ENCODE measurements at places on chromosomes 13 and 19. TPM values are rescaled to one million over a fixed set of nuclear protein-coding genes. Genes with fewer than 3 reads are reported as not detected.
A peak's percentile ranks its signal among the peaks of the same experiment; 100 is the strongest.

- H3K27ac ChIP-seq: no peak within 1 kb of the TSS
- H3K27me3 ChIP-seq: peaks cover 53% of the 10 kb centered on the region
- peaks cover 44% of the 10 kb centered on the region for H3K4me1 ChIP-seq
These were observed at the start of gene SHANK1 for GRCh38 chr19:50719566-50719965. Gene SHANK1 (minus strand): TSS chr19:50719802. CDS start chr19:50716919, 2,883 bp downstream.

DNA sequence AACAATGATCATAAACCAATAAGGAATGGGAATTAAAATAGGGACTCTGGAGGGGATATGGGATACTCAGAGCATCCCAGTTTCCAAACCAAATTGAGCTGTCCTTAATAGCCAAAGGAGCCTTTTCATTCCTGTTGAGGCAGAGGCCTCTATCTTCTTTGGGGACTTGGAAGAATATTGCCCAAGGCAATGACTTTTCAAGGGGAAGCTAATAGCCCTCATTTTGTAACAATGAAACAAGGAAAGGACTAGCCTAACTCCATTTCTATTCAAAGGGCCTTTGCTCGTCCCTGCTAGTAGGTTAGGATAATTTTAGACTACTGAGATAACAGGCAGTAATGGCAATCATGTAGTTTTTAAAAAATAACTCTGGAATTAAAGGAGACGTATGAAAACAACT is 789.8 kb upstream of the SLITRK5 start:
- H3K27me3 ChIP-seq: peaks cover 85% of the 10 kb centered on the region
- no peak overlapping the region for H3K4me3 ChIP-seq
- DNase-seq: peak; percentile 82
- no peaks in the 10 kb centered on the region for H3K36me3 ChIP-seq
- no peak overlapping the region for H3K27ac ChIP-seq

The KLC3 gene
- total RNA-seq: 6.4 TPM

GRCh38 chr19:44585371-44586133 is 27.8 kb upstream of the IGSF23 start:
- no peaks in the 10 kb centered on the region for H3K27me3 ChIP-seq
- no peaks in the 10 kb centered on the region for H3K36me3 ChIP-seq
- DNase-seq: no peak
- H3K4me1 ChIP-seq: no peaks in the 10 kb centered on the region
- H3K4me3 ChIP-seq: no peak overlapping the region
- no peak overlapping the region for H3K27ac ChIP-seq

DNA sequence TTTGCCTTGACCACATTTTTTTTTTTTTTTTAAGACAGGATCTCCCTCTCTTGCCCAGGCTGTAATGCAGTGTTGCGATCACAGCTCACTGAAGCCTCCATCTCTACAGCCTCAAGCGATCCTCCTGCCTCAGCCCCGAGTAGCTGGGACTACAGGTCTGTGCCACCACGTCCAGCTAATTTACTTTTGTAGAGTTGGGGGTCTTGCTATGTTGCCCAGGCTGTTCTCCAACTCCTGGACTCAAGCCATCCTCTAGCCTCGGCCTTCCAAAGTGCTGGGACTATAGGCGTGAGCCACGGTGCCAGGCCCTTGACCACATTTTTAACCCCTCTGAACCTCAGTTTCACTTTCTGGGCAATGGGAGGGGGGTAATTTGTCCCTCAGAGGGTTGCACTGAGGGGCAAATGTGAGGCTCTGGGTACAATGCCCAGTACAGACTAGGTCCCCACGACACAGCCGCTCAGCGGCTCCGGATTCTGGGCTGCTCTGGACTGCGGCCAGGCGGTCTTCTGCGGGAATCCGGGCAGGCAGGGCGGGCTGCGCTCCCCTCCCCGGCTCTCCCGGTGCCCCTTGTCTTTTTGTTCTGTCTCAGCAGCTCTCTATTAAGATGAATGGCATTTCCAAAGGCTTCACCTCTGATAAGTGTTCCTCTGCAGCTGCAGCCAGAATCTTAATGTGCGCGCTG is 3.8 kb upstream of the ALOX5AP start:
- H3K4me3 ChIP-seq: no peak overlapping the region
- H3K36me3 ChIP-seq: no peaks in the 10 kb centered on the region
- no peaks in the 10 kb centered on the region for H3K27me3 ChIP-seq
- no peak overlapping the region for H3K27ac ChIP-seq

DNA sequence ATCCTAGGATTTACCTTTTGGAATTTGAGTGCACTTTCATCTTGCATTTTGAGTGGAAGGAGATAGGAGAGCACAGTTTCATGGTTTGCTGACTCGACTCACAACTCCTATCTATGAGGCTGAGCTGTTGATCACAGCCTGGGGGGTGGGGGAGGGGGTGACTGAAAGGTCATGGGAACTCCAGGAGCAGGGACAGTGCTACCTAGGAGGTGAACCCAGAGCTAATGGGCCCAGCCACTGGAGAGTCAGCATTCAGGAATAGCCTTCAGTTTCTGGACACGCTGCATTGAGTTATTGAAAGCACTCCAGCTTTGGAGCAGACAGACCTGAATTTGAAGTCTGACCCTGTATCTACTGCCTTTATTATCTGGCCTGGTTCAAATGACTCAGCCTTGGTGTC is 339.9 kb downstream of the SLC7A1 start:
- H3K4me1 ChIP-seq: no peaks in the 10 kb centered on the region
- DNase-seq: no peak
- H3K27ac ChIP-seq: no peak overlapping the region
- no peaks in the 10 kb centered on the region for H3K36me3 ChIP-seq

The TPTE2 gene
- not detected for total RNA-seq

GRCh38 chr19:51364200-51365106 is 1.7 kb downstream of the ETFB start:
- no peak overlapping the region for H3K4me3 ChIP-seq
- H3K4me1 ChIP-seq: peaks cover 15% of the 10 kb centered on the region
- no peak for DNase-seq
- no peaks in the 10 kb centered on the region for H3K36me3 ChIP-seq
- H3K27ac ChIP-seq: no peak overlapping the region
- no peaks in the 10 kb centered on the region for H3K27me3 ChIP-seq

GRCh38 chr13:110715395-110716246 is 2.1 kb downstream of the ING1 start:
- peak; percentile 99 for DNase-seq
- peaks cover 18% of the 10 kb centered on the region for H3K4me1 ChIP-seq
- no peaks in the 10 kb centered on the region for H3K27me3 ChIP-seq
- peak overlapping the region; percentile 71 for H3K27ac ChIP-seq
- H3K4me3 ChIP-seq: peak overlapping the region; percentile 89

The PDCD2L gene
- total RNA-seq: 56.6 TPM

DNA sequence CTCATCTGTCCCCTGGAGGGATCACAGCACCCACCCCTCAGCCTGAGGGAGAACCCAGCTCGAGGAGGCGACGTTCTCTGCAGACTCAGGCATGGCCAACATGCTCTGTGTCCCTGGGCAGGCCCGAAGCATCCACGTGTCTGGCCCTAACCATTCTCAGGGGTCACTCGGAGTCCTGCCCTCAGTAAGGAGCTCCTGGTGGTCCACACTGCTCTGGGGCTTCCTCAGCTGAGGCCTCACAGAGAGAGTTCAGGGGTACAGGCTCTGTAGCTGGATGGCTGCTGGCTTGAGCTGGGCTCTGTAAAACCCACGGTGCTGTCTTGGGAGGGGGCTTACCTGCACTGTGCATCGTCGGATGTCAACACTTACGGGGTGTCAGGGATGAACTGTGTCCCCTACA is 4.4 kb upstream of the SIGLEC8 start:
- no peak for DNase-seq
- peaks cover 25% of the 10 kb centered on the region for H3K27me3 ChIP-seq
- no peaks in the 10 kb centered on the region for H3K4me1 ChIP-seq
- no peak overlapping the region for H3K4me3 ChIP-seq

Data from GM23338 (cell line).